GM03348 (cell line): ENCODE measurements at places on chromosomes 3 and 15.

DNA sequence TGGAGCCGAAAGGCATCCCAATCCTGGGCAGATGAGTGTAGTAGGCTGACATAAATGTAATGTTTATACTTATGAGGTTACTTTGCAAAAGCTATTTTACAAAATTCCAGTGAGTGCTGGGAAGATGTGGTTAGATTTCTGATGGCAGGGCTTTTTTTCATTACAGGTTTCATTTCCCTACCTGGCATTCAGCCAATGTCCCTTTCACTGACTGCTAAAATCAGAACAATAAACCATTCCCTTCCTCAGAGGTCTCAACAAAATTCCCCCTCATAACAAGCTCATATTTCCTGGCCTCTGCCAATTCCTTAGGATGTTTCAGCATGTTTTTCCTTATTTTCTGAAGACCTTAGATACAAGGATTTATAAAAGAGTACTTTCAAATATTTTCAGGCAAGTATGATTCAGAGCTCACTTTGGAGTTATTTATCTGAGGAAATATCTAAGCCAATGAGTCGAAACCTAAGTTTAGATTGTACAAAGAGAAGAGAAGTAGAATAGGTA is 40.9 kb upstream of the CCDC80 start:
- DNase-seq: peak; percentile 24

DNA sequence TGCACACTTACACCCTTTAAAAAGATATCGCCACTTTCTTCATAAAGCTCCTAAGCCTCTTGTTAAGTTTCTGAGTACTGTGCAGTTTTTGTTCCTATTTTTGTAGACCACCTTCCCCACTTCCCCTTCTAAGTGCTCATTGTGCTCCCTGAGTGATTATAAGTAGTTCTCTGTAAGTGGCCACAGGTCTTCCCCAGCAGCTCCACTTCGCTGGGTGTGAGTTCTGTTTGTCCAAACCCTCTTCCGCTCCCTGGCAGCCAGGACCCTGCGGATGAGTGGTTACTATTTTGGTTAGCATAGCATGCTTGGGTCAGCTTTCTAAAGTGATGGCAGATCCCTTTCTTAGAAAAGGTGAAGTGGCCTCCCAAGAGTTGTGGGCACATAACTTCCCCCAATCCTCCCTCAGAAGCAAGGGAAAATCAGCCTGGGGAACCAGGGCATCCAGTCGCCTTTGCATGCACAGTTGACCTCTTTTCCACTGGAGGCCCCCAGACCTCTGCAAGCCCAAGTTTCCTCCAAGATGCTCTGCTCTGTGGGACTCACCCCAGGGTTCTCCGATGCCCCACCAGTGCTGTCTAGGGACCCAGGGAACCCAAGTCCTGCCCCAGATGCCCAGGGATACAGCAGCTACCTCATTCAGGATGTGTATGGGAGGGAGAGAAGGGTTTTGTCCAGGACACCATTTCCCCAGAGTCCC is 69.6 kb downstream of the ATP10A start:
- DNase-seq: no peak

- DNase-seq: no peak
Observed at GRCh38 chr15:57671636-57672035, 34.9 kb upstream of the POLR2M start.

DNA sequence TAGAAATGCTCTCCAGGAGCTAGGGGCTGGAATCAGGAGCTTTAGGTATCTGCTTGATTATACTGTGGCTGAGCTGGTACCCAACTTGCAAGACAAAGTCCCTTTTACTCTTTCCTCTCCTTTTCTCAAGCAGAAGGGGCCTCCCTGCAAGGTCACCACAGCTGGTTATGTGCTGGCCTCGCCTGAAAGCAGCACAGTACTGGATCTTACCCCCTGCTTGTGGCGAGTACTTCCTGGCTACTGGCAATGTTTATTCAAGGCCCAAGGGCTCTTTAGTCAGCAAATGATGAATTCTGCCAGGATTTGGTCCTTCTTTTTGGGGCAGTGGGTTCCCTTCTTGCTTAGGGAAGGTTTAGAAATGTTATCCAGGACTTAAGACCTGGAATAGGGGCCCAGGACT is 234.6 kb downstream of the RAP2B start:
- no peak for DNase-seq

DNA sequence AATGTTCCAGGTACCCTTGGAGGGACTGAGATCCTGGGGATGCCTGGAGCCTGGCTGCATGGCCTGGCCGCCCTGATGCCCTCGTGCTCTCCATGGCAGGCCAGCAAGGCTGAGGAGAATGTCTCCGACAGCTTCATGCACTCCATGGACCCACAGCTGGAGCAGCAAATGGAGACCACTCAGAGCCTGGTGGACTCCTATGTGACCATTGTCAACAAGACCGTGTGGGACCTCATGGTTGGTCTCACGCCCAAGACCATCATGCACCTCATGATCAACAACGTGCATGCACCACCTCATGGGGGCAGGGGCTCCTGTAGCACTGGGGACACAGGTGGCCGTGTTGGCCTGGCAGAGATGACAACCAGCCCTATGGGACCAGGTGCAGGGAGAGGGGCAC is 19.7 kb downstream of the GOLGA6A start:
- DNase-seq: no peak

DNA sequence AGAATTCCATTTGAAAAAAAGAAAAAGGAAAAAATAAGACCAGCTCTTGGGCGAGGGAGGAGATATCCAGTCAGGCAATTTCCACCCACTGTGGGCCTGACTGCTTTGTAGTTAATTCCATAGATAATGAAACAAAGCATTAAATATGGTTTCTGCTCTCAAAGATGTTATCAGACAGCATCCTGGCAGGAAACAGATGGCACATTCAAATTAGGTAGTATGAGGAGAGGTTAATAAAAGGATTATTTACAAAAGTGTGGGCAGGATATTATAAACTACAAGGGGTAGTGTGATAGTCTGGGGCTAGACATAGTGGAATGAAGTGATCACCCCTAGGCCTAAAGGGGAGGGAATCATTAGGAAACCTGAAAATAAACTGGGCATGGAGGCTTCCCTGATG is 193.2 kb downstream of the CLSTN2 start:
- DNase-seq: no peak

DNA sequence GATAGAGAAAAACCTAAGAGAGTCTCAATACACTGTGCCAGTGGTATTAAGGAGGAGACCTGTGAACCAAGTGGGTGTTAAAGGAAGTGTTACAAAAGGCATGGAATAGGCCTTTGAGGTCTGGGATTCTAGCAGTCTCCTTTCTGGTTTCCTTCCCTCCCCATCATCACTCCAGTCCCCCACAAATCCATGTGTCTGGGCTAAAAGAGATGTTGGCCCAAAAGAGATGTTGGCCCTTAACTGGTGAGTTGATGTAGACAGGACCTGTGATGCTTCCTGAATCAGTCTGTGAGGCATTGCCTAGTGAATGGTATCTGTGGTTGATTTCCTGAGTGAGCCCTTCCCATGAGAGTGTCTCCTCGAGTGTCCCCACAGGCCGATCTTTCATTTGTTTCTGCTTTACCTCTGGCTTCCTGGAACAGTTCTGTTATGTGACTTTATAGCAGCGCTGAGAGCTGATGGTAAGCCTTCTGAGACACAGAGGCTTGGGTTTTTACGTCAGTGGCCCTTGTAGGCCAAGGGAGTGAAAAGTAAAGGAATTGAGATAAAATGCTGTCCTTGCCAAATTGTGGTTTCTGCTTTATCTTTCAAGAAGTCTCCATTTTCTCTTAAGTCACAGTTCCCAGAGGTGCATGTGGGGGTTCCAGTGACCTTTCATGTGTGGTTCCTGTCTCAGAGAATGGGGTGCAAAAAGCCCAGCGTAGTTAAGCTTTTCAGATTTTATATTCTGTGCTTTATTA is 87.8 kb downstream of the KLHL25 start:
- peak; percentile 26 for DNase-seq

- no peak for DNase-seq
Observed at GRCh38 chr15:51678096-51678495, 3.2 kb upstream of the SCG3 start.

DNA sequence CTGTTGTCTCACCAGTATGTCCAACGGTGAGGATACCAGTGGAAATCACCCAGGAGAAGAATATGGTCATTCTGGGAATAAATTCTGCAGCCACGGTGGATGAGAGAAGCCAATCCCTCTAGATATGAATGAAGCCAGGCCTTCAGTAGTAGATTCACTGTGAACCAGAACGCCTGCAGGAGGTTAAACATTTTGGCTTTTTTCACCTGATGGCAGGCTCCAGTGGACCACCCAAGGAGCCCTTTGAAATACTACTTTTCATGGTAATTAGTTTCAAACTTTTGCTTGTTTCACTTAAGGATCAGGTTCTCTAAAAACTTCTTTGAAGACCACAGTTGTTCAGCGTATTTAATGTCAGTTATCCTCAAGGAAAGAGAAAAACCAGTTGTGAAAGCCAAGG is 353.4 kb downstream of the RORA start:
- no peak for DNase-seq

GRCh38 chr3:145209561-145209960 is 951.4 kb downstream of the PLOD2 start:
- DNase-seq: no peak

- DNase-seq: no peak
Observed at GRCh38 chr15:77183066-77183465, 112.2 kb upstream of the TSPAN3 start.

DNA sequence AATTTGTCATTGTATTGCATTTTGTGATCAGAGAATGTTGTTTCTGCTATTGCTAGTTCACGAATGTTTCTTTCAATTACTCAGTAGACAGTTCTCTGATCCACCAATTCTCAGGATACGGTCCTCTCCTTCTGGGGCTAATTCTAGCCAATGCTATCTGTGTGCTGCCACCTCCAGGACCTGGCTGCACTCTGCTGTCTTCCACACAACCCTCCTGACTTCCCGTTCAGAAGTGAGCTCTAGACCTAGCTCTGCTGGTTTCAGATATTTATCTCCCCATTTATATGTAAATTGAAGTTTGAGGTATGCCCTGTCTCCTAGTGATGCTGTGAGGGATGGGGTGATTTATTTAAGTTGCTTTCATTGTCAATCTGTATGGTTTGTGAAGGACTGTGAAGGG is 21.7 kb upstream of the UBL7 start:
- peak; percentile 20 for DNase-seq

GRCh38 chr3:124620600-124621063 is 109.6 kb upstream of the UMPS start:
- DNase-seq: peak; percentile 8

GRCh38 chr3:108085810-108086350 is 5.0 kb downstream of the CD47 start:
- no peak for DNase-seq

DNA sequence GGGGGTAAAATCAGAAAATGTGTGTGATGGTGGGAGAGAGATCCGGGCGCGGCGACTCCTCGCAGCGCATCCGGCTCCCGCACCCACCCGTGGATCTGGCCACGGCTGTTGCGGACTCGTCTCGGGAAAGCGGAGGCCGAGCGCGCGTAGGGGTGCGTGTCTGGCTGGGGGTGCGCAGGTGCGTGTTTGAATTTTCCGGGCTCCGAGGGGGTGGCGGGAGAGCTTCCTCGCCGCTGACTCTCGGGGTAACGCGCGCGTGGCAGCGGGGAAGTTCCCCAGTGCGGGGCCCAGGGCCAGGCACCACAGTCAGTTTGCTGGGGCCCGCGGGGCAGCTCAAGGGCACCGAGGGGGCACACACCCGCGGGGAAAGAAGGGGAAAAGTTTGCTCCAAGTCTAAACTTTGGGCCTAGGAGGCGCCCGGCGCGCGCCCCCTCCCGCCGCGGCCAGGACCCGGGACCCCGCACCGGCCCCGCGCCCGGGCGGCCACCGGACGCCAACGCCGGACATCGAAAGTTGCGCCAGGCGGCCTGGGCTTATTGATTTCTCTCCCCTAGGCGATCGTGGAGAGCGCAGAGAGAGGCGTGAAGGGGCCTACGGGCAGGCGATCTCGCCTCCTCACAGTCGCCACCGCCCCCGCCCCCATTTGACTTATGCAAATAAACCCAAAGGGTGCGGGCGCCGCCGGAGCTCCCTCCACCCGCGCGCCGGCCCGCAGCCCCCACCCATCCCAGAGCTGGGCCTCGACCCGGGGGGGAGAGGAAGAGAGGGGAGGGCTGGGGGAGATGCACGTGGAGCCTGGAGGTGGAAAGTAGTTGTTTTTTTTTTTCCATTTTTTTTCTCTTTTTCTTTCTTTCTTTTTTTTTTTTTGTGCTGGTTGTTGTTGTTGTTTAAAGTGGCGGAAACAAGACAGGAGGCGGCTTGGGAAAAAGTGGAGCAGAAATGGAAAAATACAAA is 639 bp downstream of the FOXP1 start:
- peak; percentile 61 for DNase-seq

DNA sequence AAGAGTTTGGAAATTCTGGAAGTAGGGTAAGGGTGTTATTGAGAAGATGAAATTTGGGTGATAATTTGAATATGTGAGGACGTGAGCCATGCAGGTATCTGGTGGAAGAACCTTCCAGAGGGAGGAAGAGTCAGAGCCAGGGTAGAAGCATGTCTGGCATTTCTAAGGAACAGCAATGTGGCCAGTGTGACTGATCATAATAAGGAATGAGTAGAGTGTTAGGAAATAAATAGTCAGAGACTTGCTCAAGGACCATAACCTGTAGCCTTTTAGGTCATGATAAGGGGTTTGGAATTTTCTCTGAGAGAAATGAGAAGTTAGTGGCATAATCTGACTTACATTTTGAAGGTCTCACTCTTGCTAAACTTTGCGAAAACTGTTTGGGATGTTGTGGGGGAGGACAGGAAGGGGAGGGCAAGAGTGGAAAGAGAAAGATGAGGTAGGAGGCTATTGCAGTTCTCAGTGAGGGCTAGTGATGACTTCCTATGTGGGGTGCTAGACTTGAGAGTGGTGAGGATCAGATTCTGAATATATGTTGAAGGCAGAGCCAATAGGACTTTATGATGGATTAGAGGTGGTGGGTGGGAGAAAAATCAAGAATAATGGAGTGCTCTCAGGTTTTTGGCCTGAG is 568.3 kb downstream of the AGBL1 start:
- no peak for DNase-seq

DNA sequence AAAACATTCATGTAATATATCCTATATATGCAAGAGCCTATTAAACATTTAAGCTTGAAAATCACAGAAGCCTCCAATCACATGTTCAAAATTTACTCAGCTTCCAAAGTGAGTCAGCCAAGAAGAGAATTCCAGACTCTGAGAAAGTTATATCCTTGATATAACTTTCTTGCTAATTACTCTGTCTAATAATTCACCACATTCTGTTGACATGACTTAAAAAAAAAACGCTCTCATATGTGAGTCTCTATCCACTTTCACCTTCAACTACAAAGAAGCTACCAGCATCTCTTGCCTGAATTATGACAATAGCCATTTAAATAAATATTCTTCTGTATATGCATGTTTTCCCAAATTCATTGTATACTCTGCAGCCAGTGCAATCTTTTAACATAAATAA is 1116.3 kb upstream of the CADM2 start:
- no peak for DNase-seq

DNA sequence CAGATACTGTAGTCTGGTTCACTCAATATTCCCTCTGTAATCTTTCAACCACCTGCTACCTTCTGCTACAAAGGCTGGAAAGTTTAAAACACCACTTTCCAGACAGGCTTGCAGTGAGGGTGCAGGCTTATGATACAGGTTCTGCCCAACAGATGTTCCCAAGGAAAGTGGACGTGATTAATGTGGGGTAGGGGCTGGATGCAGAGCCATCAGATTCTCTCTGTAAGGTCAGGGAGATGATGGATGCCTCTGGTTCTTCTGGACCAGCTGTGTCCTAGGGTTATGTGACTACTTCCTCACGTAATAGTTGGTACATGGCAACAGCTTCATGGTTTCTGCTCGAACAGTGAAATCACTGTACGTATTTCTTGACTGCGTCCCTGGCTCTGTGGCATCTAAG is 11.1 kb downstream of the GPR176 start:
- no peak for DNase-seq

- no peak for DNase-seq
Observed at GRCh38 chr15:98628216-98628615, 20.1 kb upstream of the IGF1R start.

GRCh38 chr3:99470841-99471240 is 167.6 kb upstream of the COL8A1 start:
- no peak for DNase-seq
